Neural progenitor cell (in vitro differentiated cells): ENCODE measurements at places on chromosomes 6 and 20. TPM values are rescaled to one million over a fixed set of nuclear protein-coding genes. Genes with fewer than 3 reads are reported as not detected.

GRCh38 chr6:24927277-24927955 lies 8.3 kb downstream of the RIPOR2 start:
- DNase-seq: no peak

DNA sequence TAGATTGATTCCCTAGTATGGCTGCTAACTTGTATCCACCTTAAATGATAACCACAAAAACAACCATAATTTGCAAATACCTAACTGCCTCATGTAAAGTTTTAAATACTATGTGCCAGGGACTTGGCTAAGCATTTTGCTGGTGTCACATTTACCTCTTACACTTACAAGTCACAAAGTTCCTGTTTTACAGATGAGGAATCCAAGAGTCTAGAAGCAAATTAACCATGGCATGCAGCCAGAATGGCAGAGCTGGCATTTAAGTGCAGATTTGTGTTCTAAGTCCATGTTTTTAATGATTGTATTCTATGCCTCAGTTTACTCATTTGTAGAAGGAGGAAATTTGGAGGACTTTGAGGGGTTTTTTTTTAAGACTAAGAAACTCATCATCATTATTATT lies 696.7 kb downstream of the PTPRT start:
- no peak for DNase-seq

Gene GDAP1L1
- total RNA-seq: 0.26 and 1.3 TPM in 2 replicates

GRCh38 chr6:123550052-123550617 lies 86.6 kb downstream of the TRDN start:
- no peak for DNase-seq

GRCh38 chr6:130526466-130526865 lies 160.6 kb downstream of the TMEM200A start:
- DNase-seq: no peak

DNA sequence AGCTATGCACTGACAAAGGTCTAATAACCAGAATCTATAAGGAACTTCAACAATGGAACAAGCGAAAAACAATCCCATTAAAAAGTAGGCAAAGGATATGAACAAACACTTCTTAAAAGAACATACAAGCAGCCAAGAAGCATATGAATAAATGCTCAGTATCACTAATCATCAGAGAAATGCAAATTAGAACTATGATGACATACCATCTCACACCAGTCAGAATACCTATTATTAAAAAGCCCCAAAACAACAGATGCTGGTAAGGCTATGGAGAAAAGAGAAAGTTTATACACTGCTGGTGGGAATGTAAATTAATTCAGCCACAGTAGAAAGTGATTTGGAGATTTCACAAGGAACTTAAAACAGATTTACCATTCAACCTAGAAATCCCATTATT lies 211.8 kb downstream of the EDN1 start:
- DNase-seq: no peak

Gene SLC22A2
- not detected in 2 replicates for total RNA-seq

Gene FAM217A
- not detected in 2 replicates for total RNA-seq

DNA sequence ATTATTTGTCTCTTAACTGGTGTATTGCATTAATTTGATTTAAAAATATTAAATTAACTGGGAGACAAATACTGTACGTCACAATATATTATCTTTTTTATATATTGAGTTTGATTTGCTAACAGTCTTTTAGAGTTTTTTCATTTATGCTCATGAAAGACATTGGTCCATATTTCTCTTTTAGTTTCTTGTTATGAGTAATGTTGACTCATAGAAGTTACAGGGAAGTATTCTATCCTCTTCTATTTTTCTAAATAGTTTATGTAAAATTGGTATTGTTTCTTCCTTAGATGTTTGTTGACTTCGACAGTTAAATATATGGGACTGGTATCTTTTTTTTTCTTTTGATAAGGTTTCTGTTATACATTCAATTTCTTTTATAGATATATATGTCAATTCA lies 1115.6 kb upstream of the CITED2 start:
- DNase-seq: no peak
